ACHN (cell line): ENCODE measurements at places on chromosomes 11 and 22.

DNA sequence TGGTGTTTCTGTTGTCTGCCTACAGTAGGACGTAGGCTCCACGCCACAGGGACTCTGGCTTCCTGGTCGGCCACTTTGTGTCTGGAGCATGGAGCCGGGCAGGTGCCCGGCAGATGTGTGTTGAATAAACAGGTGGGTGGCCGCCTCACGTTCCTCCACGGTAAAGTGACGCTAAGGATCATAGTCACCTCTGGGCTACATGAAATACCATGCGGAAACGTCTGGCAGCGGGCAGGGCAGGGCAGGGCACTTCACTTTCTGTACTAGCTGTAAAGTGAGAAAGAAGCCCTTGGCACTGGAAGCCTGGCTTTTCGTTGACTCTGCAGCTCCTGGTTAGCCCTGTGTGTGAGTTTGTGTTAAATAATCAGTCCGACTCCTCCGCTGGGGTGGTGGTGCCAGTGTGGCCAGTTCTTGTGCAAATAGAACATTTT is 52.4 kb downstream of the MCM5 start:
- no peak for DNase-seq

- DNase-seq = no peak
Observed at GRCh38 chr22:36936362-36937116, 23.1 kb downstream of the CSF2RB start.

DNA sequence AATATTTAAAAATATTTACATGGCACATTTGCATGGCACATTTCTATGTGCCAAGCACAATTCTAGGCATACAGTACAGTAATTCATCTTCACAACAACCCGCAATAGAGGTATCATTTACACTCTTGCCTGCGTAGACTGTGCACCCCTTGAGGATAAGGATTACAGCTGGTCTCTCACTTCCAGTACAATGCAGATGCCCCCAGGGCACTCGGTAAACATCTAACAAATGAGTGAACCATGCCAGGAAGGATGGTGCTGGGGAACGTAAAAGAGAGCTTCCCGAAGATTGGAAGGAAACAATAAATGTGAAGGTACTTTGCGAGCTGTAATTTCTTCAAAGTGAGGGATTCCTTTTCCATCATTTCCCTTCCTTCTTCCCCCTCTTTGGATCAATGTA is 1.3 kb downstream of the PRPF19 start:
- DNase-seq = no peak

GRCh38 chr11:116640641-116641402 is 132.0 kb downstream of the BUD13 start:
- DNase-seq = no peak
